Cardiac fibroblast (primary cell): ENCODE measurements at places on chromosomes 16 and 17.

DNA sequence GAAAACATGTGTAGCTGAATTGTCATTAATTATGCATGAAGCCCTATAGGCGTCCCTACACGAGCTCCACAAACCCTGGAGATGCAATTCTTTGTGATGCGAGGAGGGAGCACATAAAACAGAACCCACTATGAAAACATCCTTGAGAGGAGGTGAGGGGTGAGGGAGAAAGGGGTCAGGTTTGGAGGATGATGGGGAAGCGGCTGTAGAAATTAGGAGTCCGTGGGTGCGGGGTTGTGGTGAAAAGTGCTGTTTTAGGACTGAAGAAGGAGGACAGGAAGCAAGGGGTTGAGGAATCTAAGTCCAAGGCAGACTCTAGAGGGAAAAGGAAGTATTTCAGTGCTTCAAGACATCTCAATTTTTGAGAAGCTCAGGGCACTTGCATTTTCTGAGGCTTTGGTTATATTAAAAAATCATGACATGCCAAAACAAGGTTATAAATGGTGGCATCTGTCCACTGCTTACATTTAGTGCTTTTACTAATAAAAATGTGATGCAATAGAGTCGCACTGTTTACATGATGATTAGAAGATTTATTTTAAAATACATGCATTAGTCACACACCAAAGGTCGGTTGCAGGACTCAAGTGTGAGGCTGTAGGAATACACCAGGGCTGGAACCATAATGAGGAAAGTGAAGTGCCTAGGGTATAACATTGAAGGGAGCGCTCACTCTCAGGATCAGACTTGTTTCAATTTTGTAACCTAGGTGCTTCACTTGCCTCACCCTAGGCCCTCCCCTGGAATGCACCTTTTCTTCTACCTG lies 379.5 kb downstream of the HS3ST4 start:
- DNase-seq, result no peak

GRCh38 chr16:50313596-50314478 lies 47.5 kb downstream of the ADCY7 start:
- peak; percentile 75 for DNase-seq

GRCh38 chr17:36937001-36937958 lies at the start of gene LHX1:
LHX1 (plus strand) TSS chr17:36937475; CDS start chr17:36938198, 723 bp downstream.
- DNase-seq, result peak; percentile 16

DNA sequence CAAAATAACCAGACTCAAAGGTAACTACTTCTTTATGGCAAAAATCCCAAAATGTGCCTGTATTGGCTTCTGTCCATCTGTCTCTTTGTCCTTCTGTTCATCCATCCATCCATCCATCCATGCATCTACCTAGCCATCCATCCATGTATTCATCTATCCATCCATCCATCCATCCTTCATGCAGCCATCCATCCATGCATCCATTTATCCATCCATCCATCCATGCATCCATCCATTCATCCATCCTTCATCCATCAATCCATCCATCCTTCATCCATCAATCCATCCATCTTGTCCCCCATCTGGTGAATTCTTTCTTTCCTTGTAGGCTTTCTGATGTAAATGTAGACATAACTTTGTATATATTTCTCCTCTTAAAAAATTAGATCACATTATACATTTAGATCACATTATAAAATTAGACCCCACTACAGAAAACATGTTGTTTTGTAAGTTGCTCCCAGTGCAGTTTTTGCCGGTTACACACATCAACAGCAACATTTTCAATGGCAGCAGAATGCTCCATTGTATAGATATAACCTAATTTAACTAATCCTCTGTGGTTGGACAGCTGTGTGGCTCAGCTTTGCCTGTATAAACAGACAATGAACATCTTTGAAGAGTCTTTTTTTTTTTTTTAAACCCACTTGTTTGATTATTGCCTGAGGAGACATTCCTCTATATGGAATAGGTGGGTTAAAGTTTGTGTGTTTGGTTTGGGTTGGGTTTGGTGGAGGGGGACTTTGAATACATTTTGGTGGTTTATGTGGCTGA lies 72.0 kb downstream of the MSI2 start:
- DNase-seq, result no peak

- no peak for DNase-seq
These were observed 265.3 kb upstream of the CACNG5 start for GRCh38 chr17:66569572-66569971.

DNA sequence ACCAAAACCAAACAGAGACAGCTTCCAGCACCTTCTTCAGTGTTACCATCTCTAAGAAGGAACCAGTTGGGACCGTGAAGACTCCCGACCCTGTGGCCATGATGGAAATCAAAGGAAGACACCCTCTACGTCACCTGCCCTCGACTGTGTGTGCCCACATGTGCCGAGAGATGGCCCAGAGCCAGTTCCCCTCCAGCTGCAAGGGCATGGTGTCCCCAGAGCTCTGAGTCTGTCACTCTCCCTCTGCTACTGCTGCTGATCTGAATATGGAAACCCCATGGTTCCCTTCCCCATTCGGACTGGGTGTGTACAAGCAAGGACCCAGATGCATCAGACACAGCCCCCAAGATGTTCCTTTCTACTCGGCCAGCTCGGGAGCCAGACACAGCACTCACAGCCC lies 76.4 kb downstream of the SOCS1 start:
- DNase-seq, result no peak

DNA sequence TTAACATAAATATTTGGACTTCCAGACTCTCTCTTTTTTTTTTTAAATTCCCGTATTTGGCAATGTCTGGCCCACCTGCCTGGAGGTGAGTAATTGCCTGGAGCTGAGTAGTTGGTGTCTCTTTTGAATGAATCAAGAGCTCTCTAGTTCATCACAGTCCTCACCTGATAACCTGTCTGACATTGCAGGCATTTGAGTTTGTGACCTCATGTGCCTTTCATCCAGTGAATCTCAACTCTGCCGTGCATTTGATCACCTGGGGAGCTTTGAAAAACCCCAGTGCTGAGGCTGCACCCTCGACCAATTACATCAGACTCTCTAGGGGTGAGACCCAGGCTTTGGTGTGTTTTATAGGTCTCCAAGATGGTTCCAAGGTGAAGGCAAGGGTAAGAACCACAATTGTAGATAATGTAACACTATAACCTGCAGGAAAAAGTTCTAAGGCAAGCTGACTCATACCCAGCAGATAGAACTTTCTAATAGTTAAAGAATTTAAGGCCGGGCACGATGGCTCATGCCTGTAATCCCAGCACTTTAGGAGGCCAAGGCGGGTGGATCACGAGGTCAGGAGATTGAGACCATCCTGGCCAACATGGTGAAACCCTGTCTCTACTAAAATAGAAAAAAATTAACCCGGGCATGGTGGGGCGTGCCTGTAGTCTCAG lies 24.5 kb upstream of the HS3ST2 start:
- DNase-seq, result no peak

DNA sequence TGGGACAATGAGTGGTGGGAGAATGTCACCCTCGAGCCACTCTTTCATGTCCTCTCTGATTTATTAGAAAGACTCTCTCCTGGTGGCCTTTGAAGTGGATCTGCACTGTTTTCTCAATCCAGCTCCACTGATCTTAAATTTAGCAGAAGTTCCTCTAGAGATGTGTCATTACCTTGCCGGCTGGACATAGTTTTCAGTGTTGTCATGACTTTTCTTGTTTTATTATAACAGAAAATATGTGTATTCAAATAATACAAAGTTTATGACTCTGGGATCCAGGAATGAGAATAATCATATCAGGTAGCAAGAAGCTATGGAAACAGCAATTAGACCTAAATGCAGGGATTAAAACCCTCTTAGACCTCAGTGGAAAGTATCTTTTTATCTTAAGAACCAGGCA lies 247.5 kb upstream of the ELAC2 start:
- DNase-seq, result no peak

- peak; percentile 78 for DNase-seq
These were observed 103.1 kb downstream of the STX8 start for GRCh38 chr17:9472541-9472940.

GRCh38 chr17:82380860-82381702 lies 9.5 kb downstream of the UTS2R start:
- DNase-seq, result no peak

- DNase-seq, result no peak
These were observed 168.6 kb downstream of the PMP22 start for GRCh38 chr17:15096511-15096910.

GRCh38 chr16:89002851-89003830 lies 26.1 kb upstream of the CBFA2T3 start:
- DNase-seq, result no peak

DNA sequence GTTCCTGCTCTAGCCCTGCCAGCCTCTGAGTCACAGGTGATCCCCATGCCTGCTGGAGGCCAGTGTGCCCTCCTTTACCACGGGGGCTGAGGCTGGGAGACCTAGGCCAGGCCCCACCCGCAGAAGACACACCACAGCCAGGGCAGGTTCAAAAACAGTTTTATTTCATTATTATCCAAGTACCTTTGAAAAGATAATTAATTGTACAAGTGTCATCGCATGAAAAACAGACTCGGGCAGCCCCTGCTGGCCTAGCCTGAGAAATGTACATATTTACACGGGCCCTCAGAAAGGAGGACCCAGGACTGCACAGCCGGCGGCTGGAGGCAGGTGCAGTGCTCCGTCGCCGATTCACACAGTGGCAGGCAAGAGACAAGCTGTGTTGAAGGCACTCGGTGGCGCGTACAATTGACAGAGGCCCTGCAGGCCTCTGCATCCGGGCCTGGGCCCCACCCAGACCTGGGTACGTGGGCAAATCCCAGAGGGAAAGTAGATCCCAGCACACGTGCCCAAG lies 4.4 kb downstream of the PDIA2 start:
- no peak for DNase-seq

GRCh38 chr17:55284944-55285339 lies 20.2 kb downstream of the HLF start:
- DNase-seq, result no peak

- no peak for DNase-seq
These were observed 83.9 kb downstream of the NT5M start for GRCh38 chr17:17387017-17387497.

- DNase-seq, result no peak
These were observed 224.1 kb upstream of the FOXF1 start for GRCh38 chr16:86285938-86286921.

- DNase-seq, result peak; percentile 57
These were observed 229.8 kb downstream of the CPPED1 start for GRCh38 chr16:12573730-12574383.

DNA sequence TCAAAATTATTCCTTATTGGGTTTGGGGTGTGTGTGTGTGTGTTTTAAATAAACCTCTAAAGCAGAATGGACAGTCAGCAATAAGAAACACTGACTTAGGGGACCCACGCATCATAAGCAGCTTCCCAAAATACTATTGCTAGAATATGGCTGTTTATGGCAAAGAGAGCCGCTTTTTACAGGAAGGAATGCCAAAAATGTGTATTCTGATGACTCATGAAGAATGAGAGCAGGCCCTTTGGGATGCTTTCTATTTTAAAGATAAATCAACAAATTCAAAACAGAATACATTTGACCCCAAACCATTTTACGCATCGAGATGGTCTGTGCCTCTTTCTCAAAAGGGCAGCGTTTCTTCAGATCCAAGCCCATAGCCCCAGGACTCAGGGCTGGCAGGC lies 37.5 kb downstream of the ARHGAP17 start:
- peak; percentile 88 for DNase-seq

DNA sequence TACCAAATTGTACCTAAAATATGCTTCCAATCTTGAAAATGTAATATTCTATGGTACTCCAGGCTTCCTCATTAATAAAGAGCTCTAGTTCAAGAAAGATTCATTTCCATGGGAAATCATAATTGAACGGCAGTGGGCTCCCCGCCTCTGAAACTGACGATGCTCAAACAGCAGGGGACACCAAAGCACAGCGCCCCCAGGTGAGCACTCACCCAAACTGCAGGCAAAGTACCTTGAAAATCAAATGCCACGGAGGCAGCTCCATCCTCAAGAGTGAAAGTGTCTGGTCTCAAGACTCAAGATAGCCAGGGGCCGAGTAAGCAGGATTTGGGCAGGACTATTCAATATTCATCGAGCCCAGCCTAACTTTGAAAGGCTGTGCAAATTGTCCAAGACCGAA lies 217.4 kb upstream of the TNRC6C start:
- DNase-seq, result no peak

- DNase-seq, result no peak
These were observed 59.1 kb upstream of the BCAR1 start for GRCh38 chr16:75310541-75310940.

- DNase-seq, result peak; percentile 91
These were observed 51.0 kb upstream of the MARCHF10 start for GRCh38 chr17:62859146-62859545.

GRCh38 chr16:13935408-13935807 lies 15.5 kb downstream of the ERCC4 start:
- no peak for DNase-seq

DNA sequence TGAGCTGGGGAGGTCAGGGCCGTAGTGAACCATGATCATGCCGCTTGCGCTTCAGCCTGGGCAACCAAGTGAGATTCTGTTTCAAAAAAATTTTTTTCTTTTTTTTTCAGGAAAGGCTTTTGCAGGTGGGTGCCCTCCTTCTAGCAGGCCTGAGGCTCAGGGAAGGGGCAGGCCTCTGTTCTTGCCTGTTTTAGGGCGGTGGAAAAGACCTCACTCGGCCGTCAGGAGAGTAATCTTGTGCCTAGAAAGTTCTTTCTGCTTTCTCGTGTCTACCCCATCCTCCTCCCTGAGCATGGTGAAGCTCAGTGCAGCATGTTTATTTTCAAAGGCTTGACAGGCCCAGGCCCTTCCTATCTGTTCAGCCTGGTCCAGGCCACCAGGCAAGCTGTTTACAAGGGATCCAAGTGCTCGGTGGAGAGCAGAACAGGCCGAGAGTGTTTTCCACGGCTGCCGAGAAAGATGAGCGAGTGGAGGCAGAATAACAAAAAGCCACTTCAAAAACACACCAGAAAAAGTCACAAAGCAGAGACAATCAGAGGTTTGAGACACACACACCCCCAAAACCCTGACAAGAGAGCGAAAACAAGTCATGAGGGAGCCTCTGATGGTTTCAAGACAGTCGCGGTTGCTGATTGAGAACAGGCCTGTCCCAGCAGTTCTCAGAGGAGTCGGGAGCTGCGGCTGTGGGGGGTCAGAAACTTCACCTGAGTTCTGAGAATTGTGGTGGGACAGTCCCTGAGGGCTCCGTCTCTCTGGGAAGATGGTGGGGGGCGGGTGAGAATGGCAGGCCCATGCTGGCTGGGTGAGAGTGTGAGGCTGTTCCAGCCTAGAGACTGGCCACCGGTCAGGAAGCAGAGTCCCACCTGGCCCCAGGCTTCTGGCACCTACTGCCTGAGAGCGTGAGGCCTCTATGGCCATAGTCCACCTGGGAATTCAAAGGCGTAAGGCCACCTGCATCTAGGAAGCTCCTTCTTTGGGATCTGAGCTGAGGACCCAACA lies 37.5 kb upstream of the CCR7 start:
- no peak for DNase-seq

DNA sequence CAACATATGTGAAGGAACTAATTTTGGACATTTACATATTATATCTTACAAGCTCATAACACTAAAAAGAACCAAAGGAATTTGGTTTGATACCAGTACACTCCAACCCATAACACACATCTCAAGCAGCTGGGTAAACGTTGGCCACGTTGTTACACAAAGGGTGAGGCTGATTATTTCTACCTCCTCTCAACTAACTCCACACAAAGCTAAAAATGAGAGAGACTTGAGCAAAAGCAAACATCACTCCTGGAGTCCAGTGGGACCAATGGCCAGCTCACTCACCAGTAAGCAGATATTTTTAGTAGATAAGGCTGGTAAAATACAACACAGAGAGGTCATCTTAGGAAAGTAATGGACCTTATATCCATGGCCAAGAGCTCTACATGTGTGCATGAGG lies 207.6 kb downstream of the MRTFB start:
- DNase-seq, result no peak

GRCh38 chr16:67713647-67714273 lies 5.4 kb downstream of the GFOD2 start:
- DNase-seq, result no peak
